ENCODE measurements at places on chromosomes 11 and 22. TPM values are rescaled to one million over a fixed set of nuclear protein-coding genes. Genes with fewer than 3 reads are reported as not detected.

Gene C11orf21
- 0.16 TPM for total RNA-seq

GRCh38 chr11:67022341-67022933, 497 bp upstream of the SYT12 start:
- H3K27me3 ChIP-seq = no peaks in the 10 kb centered on the region
- H3K4me1 ChIP-seq = peaks cover 3% of the 10 kb centered on the region
- no peak overlapping the region for H3K4me3 ChIP-seq
- no peaks in the 10 kb centered on the region for H3K36me3 ChIP-seq
- DNase-seq = peak; percentile 48
- no peak overlapping the region for H3K27ac ChIP-seq

Gene VWA5A
- total RNA-seq = 28.7 TPM

DNA sequence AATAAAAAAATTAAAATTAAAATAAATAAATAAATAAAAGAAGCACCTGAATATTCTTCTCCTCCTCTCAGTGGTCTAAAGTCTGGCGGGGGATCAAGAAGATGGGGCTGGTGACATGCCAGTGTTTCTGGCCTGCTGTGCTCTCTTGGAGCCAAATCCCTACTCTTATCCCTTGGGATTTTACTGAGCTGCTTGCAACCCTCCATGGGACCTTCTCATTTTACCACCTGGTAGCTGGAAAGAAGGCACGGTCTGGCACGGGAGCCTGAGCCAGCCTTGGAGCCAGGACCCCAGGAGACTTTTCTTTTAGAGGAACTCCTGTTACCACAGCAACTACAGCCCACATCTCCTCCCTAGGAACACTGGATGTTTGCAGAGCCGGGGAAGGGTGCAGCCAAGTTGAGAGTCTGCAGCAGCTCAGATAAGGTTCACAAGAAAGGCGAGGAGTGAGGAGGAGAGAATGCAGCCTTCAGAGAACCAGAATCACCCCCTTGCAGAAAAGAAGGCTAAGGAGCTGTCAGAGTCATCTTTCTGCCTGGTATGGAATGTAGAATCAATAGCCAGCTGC, 21.4 kb downstream of the CD6 start:
- H3K36me3 ChIP-seq = no peaks in the 10 kb centered on the region
- no peak for DNase-seq
- H3K27me3 ChIP-seq = no peaks in the 10 kb centered on the region
- no peak overlapping the region for H3K4me3 ChIP-seq
- no peak overlapping the region for H3K27ac ChIP-seq

GRCh38 chr22:37260901-37261336, 16.9 kb upstream of the RAC2 start:
- H3K27me3 ChIP-seq = no peaks in the 10 kb centered on the region
- H3K4me3 ChIP-seq = no peak overlapping the region
- no peaks in the 10 kb centered on the region for H3K36me3 ChIP-seq
- no peak for DNase-seq
- H3K27ac ChIP-seq = no peak overlapping the region
- H3K4me1 ChIP-seq = no peaks in the 10 kb centered on the region

Gene MLC1
- total RNA-seq = 0.05 TPM

GRCh38 chr11:3202305-3202704, 16.3 kb downstream of the MRGPRG start:
- H3K27me3 ChIP-seq = no peaks in the 10 kb centered on the region
- no peak for DNase-seq
- no peaks in the 10 kb centered on the region for H3K4me1 ChIP-seq
- no peaks in the 10 kb centered on the region for H3K36me3 ChIP-seq
- no peak overlapping the region for H3K27ac ChIP-seq

Measured in pancreas (tissue), 10 donors.